Stimulated activated CD4-positive, alpha-beta T cell treated with anti-CD3 and anti-CD28 coated beads, Interleukin-4, amount 100 ng/mL, for 1 hour (primary cell): ENCODE measurements at places on chromosomes 5 and 9.

- DNase-seq, result no peak
These were observed 481.6 kb downstream of the SPATA31A7 start for GRCh38 chr9:61671276-61671973.

GRCh38 chr5:160152287-160152686 is 33.0 kb upstream of the PWWP2A start:
- no peak for DNase-seq

DNA sequence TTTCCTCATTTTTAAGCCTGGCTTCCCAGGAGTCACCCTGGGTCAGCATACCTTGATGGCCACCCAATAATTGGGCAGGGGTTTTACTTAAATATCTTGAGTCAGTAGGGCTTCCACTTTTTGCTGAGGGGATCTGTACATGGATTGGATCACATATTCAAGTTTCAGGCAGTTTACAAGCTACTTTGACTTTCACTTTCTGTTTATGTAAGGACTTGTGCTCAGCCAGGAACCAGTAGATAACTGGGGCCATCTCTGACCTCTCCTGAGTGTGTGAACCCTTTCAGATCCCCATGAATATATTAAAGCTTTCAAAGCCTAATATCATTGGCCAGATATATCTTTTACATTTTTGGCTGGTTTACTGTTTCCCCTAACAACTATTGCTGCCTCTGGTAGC is 45.1 kb downstream of the SLCO6A1 start:
- DNase-seq, result no peak

GRCh38 chr5:16815432-16815831 is 120.7 kb downstream of the MYO10 start:
- no peak for DNase-seq
